ENCODE measurements at places on chromosomes 2 and 18.
A peak's percentile ranks its signal among the peaks of the same experiment; 100 is the strongest.

- no peak for DNase-seq
Observed at GRCh38 chr2:26284132-26284531, 39.4 kb downstream of the HADHB start.

DNA sequence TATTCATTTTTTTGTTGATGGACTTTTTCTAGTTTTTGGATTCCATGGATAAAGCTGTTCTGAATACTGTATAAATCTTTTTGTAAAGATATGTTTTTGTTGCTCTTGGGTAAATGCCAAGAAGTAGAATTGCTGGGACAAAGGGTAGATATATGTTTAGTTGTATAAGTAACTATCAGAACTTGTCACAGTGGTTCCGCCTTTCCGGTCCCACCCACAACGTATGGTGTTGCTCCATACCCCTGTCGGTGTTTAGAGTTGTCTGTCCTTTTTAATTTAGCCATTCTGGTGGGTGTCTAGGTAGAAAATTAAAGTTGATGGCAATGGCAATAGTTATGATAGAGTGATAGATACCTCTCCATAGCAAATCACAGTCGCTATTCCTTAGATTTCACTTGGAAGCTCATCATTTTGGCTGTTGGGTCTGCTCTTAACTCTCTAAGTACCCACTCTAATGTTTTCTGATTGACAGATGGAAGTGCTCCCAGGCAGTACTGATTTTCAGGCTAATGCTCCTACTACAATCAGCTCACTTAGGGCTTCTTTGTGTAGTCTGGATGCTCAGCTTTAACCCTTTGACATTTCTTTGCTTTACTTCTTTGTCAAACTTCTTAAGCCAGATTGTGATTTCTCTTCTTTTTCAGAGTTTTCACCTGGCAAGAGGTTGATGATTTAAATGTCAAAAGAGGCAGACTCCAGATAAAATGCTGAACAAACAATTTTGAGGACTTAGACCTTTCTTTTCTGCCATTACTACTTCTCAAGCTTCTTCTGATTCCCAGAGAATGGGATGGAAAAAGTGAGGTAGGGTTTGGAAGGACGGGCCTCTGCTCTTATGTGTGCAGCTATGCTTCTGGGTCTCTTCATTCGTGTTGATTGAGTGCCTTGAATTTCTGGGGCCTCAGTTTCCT lies 156.4 kb downstream of the AQP4 start:
- DNase-seq, result peak; percentile 80

GRCh38 chr2:64765160-64765805 lies 111.6 kb upstream of the SERTAD2 start:
- DNase-seq, result no peak

DNA sequence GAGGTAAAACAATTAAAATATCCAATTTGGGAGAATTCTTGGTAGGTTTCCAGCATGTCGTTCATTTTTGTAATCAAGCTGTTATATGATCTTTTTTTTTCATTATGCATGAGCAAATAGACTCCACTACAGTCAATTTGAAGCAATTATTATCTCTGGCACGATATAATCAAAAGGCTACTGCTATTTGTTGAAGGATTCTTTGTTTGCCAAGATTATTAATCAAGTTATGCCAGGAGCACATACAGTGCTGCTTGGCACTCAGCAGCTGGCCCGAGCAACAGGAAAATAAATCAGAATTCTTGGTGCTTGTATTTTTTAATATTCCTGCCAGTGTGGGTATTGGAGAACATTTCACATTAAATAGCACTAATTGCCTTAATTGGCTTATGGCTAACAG lies 279.5 kb downstream of the RND3 start:
- DNase-seq, result no peak

DNA sequence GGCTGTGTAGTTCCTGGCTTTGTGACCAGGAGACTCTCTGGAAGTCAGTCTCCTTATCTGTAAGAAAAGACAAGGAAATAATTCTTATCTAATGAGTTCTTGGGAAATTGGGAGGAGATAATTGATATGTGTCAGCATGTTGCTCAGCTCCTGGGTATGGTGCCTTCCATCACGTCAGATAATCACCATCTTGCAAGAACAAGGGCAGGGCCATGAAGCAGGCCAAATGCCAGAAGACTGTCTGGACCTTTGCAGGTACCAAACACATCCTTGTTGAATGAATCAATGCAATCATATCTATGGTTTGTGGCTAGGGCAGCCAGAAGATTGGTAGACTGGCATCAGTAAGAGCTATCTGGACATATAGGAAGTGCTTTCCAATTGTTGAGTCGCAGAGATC lies 473.5 kb downstream of the TNS1 start:
- DNase-seq, result no peak

DNA sequence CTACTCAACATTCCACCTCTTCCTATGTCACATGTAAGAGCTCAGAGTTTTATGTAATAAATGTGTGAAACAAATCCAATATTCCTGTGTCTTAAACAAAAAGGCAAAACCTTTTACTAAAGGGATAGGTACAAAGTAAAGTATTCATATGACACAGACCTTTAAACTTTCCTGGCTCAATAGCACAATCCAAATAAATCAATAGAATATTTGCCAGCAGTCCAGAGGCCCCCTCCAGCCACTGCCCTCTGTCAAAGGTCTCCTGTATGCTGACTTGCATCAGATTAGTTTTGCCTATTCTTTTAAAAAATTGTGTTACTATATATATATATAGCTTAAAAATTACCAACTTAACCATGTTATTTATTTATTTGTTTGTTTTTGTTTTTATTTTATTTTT lies 17.7 kb upstream of the PHLPP1 start:
- DNase-seq, result no peak
